ENCODE measurements at places on chromosomes 11 and 22.

DNA sequence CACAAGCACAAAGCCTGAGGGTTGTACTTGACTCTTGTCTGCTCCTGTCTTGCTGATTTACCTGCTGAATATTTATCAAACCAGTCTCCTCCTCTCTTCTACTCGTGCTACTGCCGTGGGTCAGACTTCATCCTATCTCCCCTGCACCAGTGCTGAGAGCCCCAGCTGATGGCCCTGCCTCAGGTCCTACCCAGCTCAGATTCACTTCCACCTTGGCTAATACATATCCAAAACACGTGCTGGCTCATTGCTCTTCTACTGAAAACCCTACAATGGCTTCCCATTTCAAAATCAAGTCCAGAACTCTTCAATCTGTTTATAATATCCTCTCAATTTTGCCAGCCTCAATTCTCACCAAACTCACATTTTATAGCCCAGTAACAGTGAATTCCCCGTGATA, 48.3 kb downstream of the RAB30 start:
- DNase-seq: no peak

DNA sequence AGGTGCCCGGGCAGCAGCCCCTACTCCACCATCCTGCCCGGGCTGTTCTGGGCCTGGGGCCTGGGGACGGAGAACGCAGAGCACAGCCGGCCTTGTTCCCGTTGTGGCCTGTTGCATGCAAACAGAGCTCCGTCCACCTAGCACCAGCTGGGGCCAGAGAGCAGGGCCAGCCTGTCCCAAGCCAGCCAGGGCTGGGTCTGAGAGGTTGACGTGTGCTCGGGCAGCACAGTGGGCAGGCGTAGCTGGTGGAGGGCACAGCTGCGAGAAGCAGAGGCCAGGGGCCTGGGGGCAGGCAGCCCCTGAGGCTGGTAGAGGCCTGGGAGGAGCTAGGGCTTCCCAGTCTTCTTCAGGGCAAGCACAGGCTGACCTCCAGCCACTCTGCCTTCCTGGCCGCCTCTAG, 1192.6 kb downstream of the BRD1 start:
- no peak for DNase-seq

DNA sequence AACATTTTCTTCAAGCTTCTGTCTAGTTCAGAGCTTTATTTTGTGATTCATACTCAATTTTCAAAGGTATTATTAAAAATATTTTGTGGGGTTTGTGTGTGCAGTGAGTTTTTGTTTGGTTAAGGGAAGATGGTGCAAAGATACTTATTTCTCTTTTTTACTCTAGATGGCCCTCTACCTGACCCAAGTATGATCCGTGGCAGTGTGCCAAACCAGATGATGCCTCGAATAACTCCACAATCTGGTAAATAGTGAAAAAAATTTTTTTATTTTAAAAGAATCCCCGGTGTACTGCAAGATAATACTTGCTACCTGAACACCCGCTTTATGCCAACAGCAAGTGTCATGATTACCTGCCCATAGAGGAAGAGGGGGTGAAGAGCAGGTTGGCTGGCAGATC, 54.2 kb downstream of the EP300 start:
- DNase-seq: no peak

- DNase-seq: no peak
Measured at GRCh38 chr22:42869888-42870480, 12.9 kb upstream of the ARFGAP3 start.

DNA sequence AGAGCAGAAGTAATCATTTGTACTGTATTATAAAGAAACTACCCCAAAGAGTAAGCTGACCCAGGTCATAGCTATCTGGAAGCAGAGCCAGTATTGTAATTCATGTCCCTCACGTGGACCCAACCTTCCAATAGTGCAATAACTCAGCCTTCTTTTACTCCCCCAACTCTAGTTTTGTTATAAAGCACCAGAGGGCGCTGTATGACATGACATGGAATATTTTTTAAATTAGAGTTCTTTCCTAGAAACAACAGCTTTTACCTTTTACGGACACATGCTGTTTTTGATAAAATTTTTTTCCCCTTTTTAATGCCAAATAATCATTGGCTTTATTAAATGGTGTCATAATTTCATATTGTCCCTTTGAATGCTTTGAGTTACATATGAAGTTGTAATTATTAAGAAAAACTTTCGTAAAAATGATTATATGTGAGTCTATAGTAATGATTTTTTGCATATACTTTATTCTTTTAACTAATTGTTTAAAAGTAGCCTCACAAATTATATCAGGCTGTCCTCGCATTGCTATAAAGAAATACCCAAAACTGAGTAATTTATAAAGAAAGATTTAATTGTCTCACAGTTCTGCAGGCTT, 76.9 kb downstream of the DKK3 start:
- DNase-seq: peak; percentile 67

- DNase-seq: no peak
Measured at GRCh38 chr11:74276581-74276980, 34.9 kb downstream of the P4HA3 start.

GRCh38 chr11:125463590-125464269, 32.3 kb downstream of the FEZ1 start:
- no peak for DNase-seq

DNA sequence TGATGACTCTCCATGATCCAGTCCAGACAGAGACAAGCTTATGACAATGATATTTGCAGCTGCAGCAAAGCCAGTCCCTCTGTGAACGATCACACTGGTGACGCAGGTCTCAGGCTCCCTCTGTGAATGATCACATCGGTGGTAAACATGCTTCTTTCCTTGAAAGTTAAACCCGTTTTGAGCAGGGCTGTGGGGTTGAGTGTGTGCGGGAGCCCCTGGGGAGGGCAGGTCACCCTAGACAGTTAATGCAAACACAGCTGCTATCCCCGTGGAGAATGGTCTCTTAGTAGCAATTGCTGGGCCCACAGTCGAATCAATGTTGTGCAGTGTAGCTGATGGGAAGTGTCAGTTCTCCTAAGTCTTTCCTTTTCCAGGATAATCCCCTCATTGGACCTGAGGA, 71.0 kb upstream of the KIRREL3 start:
- DNase-seq: no peak

DNA sequence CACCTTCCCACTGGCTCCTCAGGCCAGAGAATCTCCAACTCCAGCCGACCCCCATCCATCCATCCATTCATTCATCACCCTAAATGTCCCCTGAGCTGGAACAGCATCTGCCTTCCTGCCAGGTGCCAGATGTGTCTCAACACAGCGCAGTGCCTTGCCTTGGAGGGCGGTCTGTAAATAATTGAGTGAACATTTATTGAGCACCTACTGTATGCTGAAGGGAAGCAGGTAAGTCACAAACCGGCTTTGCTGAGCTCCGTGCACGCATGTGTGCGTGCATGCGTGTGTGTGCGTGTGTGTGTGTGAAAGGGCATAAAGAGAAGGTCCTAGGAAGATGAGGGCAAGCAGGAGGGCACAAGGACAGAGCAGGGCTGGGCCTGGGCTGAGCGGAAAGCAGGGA, 10.2 kb downstream of the KCNJ4 start:
- no peak for DNase-seq

DNA sequence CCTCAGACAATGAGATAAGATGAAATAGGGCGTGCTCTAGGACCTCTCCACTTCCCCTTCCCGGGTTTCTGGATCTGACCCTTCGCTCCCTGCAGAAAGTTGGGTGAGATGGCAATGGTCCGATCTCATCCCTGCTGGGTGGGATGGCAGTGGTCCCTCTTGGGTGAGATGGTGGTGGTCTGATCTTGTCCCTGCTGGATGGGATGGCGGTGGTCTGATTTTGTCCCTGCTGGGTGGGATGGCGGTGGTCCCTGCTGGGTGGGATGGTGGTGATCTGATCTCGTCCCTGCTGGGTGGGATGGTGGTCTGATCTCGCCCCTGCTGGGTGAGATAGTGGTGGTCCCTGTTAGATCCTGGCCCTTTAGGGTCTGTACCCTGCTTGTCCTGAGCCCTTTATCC, 21.3 kb downstream of the ST14 start:
- no peak for DNase-seq
